ENCODE measurements at places on chromosomes 3 and 15.
A peak's percentile ranks its signal among the peaks of the same experiment; 100 is the strongest.

DNA sequence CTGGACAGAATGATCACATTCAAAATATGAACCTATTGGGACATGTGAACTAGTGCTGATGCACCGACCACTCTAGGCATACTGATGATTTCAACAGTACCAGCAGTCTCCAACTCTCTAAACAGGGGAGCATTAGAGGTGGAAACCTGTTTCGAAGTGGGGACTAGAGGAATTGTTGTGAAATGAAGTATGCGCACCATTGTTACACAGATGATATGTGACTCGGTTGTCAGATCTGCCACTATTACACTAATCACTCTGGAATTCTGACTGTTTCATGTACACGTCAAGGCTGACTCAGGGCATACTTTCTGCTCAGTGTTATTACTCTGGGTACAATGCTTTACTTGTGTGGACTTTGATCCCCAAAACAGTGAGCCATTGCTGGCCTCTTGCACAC, 198.2 kb upstream of the UBE2E2 start:
- DNase-seq = no peak

- no peak for DNase-seq
Observed at GRCh38 chr3:177126015-177126773, 71.1 kb downstream of the TBL1XR1 start.

DNA sequence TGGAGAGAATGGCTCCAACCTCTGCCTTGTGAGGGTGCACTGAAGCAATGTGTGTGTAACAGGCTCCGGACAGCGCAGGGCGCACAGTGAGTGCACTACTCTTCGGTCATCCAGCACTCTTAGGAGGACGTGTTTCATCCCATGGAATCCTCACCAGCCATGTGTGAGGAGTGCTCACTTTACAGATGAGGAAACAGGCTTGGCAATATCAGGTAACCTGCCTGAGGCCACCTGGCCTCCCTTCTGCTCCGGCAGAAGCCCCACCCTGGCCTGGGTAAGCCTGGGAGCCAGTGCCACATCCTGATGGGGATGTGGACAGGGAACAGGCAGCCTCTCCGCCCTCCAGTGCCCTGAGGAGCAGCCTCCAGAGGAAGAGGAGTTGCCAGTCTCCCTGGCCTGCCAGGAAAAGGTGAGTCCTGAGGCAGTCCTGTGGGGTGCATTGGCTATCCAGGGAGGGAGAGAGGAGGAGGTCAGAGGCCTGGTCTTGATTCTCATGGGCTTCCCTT, 39.4 kb upstream of the LIMD1 start:
- DNase-seq = no peak

- no peak for DNase-seq
Observed at GRCh38 chr3:129002573-129003569, 1.8 kb downstream of the EFCC1 start.

- DNase-seq = no peak
Observed at GRCh38 chr3:9700536-9700935, 3.1 kb upstream of the CPNE9 start.

GRCh38 chr15:70222606-70223005, 124.9 kb upstream of the TLE3 start:
- no peak for DNase-seq

- no peak for DNase-seq
Observed at GRCh38 chr3:9778143-9779074, 8.7 kb upstream of the CAMK1 start.

DNA sequence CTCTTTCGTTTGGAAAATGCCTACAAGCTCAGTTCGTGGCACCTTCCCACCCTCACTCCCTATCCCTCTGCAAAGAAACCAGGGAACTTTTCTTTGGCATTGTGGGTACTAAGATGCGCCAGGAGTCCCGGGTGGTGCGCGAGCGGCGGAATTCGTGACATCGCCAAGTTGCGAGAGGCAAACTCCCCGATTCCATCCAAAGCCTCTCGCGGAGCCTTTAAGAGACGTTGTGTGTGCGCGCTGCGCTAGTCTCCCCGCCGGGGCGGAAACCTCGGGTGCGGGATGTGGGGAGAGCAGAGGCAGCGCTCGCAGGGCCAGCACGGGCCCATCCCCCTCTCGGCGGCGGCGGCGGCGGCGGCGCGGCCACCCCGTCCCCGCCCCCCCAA, 443 bp upstream of the NR2F2 start:
- DNase-seq = peak; percentile 68

- DNase-seq = no peak
Observed at GRCh38 chr15:91282486-91282885, 182.4 kb downstream of the SV2B start.

DNA sequence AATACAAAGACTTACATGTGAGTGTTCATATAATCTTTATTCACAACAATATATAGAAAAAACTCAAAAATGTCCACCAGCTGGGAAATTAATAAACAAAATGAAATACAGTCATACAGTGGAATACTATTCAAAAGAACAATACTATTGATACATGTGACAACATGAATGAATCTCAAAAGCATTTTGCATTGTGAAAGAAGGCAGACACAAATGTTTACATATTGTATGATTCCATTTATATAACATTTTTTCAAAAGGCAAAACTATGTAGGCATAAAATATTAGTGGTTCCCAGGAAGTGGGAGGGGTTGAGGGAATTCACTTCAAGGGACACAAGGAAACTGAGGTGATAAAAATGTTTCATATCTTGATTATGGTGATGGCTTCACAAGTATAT, 303.2 kb downstream of the CTNNB1 start:
- no peak for DNase-seq

- DNase-seq = no peak
Observed at GRCh38 chr3:108462899-108463298, 47.5 kb downstream of the MYH15 start.

DNA sequence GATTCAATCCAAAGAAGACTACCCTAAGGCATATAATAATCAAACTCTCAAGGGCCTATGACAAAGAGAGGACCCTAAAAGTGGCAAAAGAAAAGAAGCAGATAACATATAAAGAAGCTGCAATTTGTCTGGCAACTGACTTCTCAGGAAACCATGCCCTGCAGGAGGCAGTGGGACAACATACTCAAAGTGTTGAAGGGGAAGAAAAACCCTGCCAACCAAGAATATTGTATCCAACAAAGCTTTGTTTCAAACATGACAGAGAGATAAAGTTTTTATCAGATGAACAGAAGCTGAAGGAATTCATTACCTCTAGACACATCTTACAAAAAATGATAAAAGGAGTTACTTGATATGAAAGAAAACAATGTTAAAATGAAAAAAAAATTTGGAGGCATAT, 167.1 kb downstream of the VPS13C start:
- DNase-seq = no peak

DNA sequence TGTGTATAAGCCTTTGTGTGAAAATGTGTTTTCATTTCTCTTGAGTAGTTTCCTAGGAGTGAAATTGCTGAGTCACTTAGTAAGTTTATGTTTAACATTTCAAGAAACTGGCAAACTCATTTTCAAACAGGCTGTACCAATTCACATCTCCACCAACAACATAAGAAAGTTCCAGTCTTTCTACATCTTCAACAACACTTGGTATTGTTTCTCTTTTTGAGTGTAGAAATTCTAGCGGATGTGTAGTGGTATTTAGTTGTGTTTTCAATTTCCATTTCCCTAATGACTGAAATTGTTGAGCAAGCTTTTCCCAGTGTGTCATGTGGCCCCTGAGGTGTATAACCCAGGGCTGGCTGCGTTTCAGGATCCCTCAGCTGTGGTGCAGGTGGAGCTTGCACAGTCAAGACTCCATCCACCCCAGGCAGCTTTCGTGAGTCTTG, 258.5 kb downstream of the PDCD6IP start:
- DNase-seq = no peak

All from G401 (cell line).